ENCODE measurements at places on chromosomes 11 and 22.
A peak's percentile ranks its signal among the peaks of the same experiment; 100 is the strongest.

GRCh38 chr11:80104191-80104590 lies 663.4 kb upstream of the TENM4 start:
- DNase-seq, result no peak

- no peak for DNase-seq
These were observed 578.3 kb downstream of the DLG2 start for GRCh38 chr11:85048801-85049200.

DNA sequence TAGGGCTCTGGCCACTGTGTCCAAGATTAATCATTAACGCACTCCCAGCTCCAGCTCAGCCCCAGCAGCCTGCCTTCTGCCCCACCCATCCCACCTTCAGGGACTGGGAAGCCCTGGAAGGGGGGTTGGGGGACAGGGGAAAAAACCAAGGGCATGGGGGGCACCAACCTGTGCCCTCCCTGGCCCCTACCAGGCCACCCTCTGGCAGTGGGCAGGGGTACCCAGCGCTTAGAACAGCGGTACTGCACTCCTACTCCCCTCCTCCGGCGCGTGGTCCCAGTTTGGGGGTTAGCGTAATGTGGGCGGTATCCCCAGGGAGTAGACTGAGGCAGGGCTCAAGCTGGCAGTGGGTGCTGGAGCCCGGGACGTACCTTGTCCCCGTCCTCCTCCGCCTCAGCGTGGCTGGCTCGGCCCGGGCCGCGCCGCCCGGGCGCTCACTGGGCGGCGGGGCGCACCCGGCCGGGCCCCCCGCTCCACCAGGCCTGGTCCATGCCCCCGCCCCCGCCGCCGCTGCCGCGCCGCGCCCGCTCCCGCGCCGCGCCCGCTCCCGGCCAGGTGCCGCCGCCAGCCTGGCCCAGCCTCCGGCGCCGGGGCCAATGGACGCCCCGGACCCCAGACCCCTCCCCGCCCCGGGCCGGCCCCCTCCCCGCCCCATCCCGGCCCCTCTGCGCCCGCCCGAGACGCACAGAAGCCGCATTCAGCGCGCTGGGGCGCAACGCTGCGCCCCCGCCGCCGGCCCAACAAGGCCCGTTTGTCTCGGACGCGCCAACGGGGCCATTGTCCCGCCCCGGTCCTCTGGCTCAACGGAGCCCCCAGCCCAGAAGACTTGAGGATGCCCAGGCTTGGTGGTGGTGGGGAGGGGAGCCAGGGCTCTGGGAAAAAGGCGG lies at the start of gene GAL3ST1:
Gene GAL3ST1, minus strand, starts transcription at position 571 of the 887 bp plus-strand sequence. CDS start 17,273 bp downstream, outside the sequence.
- no peak for DNase-seq

DNA sequence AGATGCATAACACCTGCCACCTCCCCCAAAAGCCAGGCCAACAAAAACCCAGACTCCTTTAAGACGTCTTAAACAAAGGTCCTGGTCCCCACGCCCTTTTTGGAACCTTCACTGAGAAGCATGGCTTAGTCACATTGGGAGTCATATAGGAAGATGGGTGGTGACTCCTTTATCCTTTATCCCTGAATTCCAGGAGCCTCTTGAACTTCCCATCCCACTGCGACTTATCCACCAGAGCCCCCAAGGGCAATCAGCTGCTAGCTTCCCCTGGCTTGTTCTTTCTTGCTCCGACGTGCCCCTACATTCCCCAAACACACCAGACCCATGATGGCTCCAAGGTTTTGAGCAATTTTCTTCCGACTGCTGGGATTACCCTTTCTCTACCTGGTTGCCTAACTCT lies 567.0 kb upstream of the CADM1 start:
- no peak for DNase-seq

DNA sequence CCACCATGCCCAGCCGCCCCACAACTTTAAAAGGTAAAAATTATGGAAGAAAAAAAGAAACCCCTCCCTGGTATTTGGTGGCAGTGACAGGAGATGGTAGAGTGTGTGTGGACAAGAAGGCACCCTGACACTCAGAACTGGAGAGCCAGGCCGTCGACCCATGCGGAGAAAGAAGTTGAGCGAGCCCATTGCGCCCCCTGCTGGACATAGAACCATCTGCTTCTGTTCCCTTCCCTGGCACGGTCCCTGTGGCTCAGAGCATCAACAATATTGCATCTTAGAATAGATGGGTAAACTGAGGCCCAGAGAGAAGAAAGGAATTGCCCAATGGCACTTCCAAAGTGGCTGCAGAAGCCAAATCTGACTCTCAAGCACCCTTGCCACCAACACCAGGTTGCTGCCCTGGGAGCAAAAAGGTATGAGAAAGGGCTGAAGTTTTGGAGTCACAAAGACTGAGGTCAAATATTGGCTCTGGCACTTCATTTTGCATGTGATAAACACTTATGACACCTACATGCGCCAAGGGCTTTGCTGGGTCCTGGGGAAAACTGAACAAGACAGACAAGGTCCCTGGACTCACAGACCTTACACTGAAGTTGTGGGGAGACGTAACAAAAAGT lies 8.6 kb downstream of the MRPL11 start:
- peak; percentile 91 for DNase-seq

GRCh38 chr11:44275241-44275640 lies 34.7 kb downstream of the ALX4 start:
- no peak for DNase-seq

- no peak for DNase-seq
These were observed 64.8 kb upstream of the NUP160 start for GRCh38 chr11:47912843-47913437.

- no peak for DNase-seq
These were observed 24.9 kb upstream of the GRAMD1B start for GRCh38 chr11:123405123-123405592.

GRCh38 chr11:89293965-89294679 lies 116.4 kb downstream of the TYR start:
- peak; percentile 25 for DNase-seq

DNA sequence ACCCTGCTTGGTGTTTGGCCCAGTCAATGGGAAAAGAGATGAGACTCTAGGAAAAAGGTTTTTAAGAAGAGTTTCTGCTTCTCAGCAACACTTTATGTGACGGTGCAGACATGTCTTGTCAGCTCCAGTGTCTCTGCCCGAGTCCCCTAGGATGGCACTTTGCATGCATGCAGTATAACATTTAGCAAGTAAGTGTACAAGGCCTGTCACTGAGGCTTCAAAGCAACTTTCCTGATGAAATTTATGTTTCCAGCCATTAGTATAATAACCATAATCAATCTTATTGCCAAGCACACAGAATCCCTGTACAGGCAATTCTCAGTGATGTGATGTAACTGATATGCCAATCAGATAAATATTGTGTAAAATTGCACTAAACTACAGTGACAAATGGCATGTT lies 248.1 kb upstream of the PLET1 start:
- no peak for DNase-seq

GRCh38 chr11:61696602-61697001 lies 16.4 kb downstream of the DAGLA start:
- no peak for DNase-seq

DNA sequence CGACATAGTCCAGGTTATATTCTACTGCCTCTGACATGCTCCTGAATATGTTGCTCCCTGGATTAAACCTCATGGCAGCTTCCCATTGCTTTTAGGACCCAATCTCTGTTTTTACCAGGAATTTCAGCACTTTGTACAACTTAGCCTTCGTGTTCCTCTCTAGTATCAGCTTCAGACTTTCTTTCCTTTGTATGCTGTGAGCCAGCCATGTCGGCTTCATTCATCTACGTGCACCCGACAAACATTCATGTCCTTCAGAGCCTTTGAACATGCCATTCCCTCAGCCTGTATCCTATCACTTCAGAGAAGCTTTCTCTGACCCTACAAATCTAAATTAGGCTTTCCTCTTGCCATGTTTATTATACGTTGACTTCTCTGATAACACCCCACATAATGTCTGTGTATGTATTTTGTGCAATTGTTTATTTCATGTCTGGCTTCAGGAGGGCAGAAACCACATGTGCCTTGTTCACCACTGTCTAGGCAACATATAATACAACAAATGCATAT lies 743.4 kb downstream of the OPCML start:
- DNase-seq, result no peak

DNA sequence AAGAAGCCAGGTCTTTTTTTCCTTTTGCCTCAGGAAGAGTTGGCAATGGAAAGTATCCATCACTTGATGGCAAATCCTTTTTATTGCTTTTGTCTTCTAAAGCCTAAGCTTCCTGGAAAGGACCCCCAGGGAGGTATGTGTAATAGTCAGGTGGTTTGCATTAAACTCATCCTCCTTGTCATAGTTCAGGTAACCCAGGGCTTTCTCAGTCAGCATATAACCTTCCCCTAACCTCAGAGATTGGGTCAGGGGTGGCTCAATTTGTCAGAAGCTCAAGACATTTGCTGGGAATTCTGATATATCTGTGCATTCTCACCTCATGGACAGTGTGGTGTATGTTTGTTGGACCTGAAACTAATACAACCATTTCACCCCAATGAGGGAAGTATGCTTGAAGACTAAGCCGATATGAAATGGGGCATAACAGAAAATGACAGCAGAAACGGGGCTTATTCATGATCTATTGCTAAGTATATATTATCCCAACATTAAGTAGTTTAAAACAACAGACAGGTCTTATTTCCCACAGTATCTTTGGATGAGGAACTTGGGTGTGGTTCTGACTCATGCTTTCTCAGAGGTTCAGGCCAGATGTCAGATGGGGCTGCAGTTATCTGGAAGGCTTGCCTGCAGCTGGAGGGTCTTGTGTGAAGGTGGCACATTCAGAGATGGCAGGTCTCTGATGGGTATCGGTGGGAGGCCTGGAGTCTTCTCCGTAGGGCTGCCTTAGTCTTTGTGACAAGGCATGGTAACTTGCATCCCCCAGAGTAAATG lies 135.8 kb upstream of the SPON1 start:
- DNase-seq, result no peak

GRCh38 chr11:103946793-103947545 lies 89.5 kb upstream of the DDI1 start:
- no peak for DNase-seq

- no peak for DNase-seq
These were observed 47.0 kb downstream of the CARD18 start for GRCh38 chr11:105092256-105093239.

DNA sequence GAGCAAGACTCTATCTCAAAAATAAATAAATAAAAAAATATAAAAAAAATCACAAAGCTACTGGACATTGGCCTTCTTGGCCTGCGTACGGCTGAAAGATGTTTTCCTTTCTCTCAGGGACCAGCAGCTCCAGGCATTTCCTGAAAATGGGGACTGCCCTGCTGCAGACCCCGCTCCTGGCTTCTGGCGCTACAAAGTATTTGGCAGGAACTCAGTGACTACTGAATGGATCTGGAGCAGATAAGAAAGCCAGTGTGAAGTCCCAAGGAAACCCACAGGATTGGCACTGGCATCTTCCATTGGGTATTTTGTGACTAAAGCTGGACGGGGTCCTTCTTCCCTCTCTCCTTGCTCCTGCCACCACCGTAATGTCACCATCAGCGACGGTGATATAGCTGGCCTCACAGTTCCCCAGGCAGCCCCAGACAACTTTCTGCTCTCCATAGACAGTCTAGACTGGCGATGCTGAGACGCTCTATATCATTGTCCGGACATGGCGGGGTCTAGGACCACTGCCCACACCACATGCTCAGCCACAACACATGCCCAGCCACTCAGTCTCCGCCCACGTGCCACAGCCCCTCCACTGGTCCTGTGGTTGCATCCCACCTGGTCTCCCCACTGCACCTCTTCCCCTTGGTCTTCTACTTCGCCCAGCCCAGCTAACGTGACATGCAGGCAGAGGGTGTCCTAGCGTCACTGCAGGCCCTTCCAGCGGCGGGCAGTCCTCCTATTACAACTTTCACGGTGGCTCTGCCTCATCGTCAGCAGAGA lies 22.7 kb upstream of the YPEL1 start:
- no peak for DNase-seq

GRCh38 chr11:44749189-44749588 lies 22.4 kb downstream of the TSPAN18 start:
- DNase-seq, result peak; percentile 23

DNA sequence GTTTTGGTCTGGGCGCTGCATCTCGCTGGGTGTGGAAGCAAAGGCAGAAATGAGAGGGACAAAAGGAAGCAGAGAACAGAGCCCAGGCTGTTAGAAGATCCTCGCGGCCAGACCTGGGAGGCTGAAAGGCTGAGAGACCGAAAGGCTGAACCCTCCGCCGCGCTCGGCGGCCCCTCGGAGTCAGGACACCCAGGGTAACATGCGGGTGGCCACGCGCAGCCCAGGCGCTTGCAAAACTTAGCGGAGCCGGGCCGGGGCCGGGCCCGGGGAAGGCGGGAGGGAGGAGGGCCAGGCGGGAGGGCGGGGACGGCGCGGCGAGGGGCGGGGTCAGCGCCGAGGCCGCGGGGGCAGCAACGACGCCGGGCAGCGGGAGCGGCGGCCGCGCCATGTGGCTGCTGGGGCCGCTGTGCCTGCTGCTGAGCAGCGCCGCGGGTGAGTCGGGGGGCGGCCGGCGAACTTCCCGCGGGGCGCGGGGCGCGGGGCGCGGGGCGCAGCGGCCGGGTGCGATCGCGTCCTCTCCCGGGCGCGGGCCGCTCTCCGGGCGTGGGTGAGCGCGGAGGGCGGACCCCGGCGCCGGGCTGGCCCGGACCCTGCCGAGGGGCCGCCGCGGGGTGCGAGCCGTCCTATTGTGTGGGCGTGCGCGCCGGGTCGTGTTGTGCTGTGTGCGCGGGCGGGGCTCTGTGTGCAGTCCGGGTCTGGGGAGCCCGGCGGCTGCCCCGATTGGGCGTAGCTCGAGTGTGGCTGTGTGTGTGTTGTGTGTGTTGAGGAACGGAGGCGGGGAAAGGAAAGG lies at the start of gene LDLRAD3:
Gene LDLRAD3, plus strand, starts transcription at position 350 of the 790 bp plus-strand sequence. Its CDS starts 37 bp downstream, at position 387.
- DNase-seq, result peak; percentile 84

DNA sequence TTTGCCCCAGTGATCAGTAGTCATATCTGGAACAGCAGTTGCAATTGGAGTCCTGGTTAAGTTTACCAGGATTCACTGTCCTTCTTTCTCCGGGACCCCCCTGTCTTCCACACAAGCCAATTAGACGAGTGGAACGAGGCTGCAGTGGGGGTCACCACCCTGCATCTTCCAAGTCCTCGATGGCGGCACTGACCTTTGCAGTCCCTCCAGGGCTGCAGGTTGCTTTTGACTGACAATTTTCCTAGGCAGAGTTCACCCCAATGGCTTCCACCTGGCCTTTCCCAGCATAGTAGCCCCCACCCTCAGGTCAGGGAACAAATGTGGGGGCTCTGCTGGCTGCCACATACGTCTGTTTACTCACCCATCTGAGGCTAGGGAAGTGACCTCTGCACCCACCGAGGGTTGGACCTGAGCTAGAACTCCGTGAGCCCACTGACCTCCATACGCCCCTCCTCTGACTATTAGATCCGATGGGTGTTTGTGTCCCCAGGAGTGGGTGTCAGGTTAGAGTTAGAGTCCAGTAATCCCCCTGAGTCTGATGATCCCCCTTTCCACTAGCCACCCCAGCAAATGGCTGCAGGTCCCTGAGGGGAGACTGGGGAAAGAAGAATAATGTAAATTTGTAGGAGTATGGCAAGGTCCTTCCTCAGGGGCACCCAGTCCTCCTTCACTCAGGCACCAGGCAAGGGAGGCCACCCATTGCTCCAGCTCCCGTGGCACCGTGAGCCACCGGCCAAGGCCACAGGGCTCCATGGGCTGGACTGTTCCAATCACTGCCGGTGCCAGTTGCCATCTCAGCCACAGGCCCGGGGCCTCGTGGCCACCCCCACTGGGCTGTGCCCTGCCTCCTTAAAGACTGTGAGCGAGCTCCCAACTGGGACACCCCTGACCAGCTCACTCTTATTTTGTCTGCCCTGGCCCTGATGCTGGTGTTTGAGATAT lies 5.5 kb downstream of the C11orf21 start:
- no peak for DNase-seq

Measured in H1 (cell line).